ENCODE measurements at places on chromosomes 16 and 17.

GRCh38 chr16:79914961-79915720 is 314.6 kb upstream of the MAF start:
- DNase-seq: no peak

DNA sequence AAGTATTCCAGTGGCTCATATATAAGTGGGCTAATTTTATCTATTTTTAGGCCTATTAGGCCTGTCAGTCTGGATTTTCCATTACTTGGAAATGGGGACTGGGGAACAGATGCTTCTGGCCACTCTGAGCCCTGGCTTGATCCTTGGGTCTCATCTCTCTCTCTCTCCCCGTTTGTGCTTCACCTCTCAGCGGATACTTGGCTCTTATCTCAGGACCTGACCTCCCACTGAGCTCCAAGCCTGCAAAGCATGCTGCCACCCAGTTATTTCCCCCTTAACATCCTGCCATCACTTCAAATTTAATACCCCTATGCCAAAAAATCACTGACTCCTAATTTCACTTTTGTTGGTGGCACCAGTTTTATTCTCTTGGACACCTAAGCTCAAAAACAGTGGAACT is 4.2 kb downstream of the ZNF843 start:
- DNase-seq: no peak

DNA sequence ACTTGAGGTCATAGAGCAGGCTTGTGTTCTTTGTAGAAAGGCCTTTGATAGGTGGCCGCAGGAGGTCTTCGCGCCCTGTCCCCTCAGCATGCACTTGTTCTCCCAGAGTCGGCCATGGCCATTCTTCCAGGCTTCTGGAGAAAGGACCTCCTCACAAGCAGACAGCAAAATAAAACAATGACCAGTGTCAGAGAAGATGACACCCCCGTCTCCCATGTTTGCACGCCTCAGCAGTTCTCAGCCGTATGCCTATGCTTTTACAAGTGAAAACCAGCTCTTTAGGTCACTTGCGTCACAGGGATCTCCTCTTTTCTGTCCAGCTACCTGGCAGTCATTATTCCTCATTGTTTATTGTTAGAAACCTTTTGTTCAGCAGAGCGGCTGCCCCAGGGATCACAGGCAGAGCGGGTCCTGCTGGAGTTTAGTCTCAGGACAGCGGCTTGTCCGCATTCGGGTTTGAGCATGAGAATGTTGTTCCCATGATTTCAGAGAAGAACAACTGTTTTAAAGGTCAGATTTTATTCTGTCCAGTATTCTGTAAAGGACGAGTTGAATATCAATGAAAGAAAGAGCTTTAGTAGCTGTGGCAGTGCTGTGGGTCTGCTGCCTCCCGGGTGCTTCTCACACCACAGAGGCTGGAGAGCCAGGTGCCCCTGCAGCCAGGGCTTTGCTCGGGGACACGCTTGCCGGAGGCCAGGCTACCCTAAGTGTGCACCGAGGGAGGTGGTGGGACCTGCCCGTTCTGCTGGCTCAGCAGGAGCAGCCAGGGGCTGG is 123.9 kb downstream of the RPTOR start:
- DNase-seq: no peak

- DNase-seq: no peak
These were observed 13.5 kb downstream of the COX6A2 start for GRCh38 chr16:31414706-31415105.

- DNase-seq: no peak
These were observed 8.0 kb downstream of the CTRB1 start for GRCh38 chr16:75226550-75227360.

- DNase-seq: no peak
These were observed 2.8 kb downstream of the TMC8 start for GRCh38 chr17:78133179-78133951.

GRCh38 chr16:77759821-77760220 is 28.5 kb upstream of the VAT1L start:
- DNase-seq: no peak

- DNase-seq: no peak
These were observed 1.5 kb upstream of the CDH13 start for GRCh38 chr16:82625066-82625968.

DNA sequence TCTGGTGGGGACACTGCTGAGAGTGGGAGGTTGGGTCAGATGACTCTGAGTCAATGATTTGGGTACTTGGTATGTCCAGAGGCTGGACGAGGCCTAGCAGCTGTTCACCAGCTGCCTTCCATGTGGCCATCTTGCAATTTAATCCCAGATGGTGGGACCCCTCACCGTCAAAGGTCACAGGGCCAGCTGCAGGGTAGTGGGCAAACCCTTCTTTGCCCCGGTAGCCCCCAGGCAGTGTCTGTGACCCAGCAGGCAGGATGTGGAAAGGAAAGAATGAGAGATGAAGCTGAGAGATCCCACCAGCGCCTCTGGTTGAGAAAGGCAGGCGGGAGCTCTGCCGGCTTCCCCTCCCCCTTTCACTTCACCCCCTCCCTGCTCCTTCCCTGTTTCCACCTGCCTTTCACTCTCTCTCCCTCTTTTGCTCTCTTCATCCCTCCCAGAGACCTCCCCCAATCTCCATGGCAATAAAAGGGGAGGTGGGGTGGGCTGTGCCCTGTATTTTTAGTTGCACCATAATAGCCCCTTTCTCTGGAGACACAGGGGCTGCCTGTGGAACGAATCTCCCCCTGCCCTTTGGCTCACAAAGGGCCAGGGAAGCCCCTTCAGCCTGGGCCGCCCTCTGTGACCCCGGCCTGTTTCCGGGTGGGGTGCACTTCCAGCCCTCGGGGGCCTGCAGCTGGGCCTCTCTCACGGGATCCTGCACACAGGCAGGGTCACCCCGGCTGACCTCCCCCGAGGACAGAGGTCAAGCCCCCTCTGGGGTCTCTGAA is 20.2 kb downstream of the CDK5RAP3 start:
- DNase-seq: no peak

- DNase-seq: no peak
These were observed 308.4 kb downstream of the ZFHX3 start for GRCh38 chr16:72739577-72739976.

GRCh38 chr16:86138121-86139085 is 239.4 kb downstream of the IRF8 start:
- DNase-seq: no peak

- no peak for DNase-seq
These were observed 6.6 kb upstream of the HEXIM2 start for GRCh38 chr17:45155029-45155428.

DNA sequence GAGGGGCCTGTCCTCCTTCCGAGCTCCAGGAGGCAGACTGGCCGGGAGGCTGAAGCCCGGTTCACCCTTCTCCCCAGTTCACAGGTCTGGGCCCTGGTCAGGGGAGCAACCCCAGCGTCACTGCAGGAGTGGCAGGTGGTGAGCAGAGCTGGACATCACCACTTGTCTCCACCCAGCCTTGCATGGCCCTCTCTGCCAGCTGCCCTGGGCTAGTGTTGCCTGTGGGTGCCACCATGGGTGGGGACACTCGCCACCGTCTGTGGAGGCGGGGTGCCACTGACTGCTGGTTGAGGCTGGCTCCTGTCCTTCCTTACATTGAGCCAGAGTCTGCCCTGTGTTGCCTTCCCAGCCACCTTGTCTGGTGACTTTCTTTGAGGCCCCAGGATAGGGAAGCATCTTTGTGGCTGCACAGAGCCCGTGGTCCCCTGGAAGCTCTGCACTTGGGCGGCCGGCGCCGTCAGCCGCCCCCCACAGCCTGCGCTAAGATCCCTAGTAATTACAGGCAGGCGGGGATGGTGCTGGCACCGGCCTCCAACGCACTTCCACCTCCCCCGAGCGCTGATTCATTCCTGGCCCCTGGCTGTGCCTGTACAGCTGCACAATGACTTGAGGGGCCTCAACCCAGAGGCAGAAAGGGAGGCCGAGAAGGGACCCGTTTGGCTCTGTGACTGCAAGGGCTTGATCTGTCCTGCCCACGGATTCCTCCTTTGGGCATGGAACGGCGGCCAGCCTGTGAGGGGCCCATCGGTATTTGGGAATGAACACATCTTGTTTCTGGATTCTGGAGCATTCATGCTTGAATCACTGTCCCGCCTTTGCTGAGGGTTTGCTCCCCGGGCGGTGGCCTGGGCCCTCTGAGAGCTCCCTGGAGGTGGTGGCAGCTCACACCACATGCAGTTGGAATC is 5.2 kb downstream of the BAIAP2 start:
- DNase-seq: no peak

GRCh38 chr17:29833801-29834200 is 96.2 kb downstream of the SSH2 start:
- DNase-seq: no peak

DNA sequence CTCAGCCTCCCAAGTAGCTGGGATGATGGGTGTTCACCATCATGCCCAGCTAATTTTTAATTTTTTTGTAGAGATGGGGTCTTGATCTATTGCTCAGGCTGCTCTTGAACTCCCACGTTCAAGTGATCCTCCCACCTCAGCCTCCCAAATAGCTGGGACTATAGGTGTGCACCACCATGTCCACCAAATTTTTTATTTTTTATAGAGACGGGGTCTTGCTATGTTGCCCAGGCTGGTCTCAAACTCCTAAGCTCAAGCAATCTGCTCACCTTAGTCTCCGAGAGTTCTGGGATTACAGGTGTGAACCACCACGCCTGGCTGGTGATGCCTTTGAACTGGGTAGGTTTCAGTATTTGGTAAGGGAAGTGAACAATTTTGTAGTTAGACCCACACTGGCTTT is 30.1 kb downstream of the FA2H start:
- DNase-seq: no peak

DNA sequence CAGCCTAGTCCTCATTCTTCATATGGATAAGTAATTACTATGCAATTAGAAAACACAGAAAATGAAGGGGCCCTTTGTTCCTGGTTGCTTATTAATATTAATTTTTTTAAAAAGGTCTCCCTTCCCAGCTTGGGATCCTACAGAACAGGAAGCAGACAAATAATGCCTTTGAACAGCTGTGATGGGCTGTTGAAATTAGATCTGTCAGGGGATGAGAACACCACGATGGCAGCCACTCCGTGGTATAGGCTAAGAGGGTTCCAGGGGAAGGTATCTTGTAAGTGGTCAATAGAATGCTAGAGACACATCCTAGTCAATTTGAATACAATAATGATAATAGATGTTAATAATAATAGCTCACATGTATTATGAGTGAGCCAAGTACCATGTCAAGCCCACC is 83.1 kb downstream of the CCDC182 start:
- no peak for DNase-seq

DNA sequence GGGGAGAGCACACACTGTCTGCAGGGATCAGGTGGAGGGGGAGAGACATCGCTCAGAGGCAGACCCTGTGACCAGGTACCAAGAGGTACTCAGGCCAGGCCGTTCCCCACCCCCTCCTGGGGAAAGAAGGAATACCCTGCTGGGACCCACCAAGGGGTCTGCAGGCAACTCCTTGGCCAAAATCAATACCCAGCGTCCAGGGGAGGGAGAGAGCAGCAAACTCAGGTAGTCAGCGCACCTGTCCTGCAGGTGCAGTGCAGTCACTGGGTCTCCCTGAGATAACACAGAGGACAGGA is 57.5 kb upstream of the DOC2B start:
- DNase-seq: no peak

GRCh38 chr17:69702078-69702477 is 287.6 kb downstream of the MAP2K6 start:
- DNase-seq: no peak

DNA sequence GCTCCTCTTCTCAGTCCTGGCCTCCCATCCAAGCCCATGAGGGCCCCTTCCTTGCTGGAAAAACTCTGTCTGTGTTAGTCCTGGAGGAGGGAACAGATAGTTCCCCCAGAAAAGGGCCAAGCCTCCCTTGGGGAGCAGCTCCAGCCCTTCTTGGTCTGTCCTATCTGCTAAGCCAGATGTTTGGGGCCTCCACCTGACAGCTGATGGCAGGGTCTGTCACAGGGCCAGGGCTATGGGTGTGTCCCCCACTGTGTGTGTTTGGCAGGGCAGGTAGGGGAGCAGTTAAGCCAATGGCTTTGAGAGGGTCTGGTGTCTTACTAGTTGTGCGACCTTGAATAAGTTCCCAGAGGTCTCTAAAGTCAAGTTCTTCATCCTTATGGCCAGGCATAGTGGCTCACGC is 13.6 kb upstream of the SLC4A1 start:
- DNase-seq: no peak

DNA sequence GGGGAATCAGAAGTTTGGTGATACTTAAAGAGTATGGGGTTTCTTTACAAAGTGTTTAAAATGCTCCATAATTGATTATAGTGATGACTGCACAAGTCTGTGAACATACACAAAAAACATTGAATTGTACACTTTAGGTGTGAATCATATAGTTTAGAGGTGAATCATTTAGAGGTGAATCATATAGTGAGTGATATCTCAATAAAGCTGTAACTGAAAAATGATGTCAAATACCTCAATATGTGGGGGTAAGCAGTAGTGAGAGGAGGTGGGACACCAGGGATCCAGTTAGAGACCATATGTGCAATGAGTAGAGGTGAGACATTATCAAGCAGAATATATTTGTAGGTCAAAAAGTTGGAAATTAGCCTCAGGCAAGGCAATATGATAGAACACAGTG is 264.5 kb downstream of the PMP22 start:
- DNase-seq: no peak

DNA sequence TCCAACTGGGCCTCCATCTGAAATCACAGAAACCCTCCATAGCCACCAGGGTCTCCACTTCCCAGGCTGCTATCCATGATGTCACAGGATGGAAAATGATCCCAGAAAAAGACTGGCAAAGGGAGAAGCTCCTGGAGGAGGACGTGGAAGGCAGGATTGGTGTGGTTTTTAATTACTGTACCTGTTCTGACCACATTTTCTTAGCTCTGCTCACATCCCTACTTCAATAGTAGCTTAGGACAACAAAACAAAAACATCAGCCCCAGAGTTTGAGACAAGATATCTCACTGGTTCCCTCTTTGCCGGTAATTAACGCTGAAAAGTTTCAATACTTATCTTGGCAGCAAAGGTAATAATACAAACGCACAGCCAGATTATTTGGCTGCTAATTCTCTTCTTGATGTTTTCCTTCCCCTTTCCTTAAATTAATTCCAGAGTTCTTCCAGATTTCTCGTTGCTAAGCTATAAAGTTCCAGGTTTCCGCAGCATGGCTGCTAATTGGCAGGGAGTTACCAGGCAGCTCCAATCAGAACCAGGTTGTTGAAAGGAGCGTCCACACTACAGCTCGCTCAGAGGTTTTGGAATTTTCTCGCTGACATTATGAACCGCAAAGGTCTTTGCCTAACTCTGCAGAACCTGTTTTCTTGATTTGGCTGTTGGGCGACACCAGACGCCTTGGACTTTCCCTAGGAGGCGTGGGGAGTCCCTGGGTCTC is 263.4 kb downstream of the MRTFB start:
- no peak for DNase-seq

DNA sequence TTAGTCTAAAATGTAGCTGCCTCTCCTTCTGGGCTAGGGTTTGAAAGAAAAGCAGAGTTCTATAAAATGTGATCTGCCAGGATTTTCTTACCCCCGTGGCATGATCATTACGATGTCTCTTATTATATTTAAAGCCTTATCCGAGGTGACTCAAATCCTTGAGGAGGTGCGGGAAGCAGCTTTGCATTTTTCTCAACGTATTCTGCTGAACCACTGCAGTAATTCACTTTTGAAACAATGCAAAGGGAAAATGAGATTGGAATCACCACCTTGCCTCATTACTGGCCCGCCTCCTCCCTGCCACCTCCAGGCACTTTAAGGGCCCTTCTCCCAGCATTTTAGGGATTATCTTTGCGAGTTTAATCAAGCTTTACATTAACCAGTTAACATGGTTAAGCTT is 9.7 kb upstream of the NOG start:
- no peak for DNase-seq

All from hindlimb muscle (tissue), 1 donor.